ENCODE measurements at places on chromosomes 12 and 14. TPM values are rescaled to one million over a fixed set of nuclear protein-coding genes. Genes with fewer than 3 reads are reported as not detected.

DNA sequence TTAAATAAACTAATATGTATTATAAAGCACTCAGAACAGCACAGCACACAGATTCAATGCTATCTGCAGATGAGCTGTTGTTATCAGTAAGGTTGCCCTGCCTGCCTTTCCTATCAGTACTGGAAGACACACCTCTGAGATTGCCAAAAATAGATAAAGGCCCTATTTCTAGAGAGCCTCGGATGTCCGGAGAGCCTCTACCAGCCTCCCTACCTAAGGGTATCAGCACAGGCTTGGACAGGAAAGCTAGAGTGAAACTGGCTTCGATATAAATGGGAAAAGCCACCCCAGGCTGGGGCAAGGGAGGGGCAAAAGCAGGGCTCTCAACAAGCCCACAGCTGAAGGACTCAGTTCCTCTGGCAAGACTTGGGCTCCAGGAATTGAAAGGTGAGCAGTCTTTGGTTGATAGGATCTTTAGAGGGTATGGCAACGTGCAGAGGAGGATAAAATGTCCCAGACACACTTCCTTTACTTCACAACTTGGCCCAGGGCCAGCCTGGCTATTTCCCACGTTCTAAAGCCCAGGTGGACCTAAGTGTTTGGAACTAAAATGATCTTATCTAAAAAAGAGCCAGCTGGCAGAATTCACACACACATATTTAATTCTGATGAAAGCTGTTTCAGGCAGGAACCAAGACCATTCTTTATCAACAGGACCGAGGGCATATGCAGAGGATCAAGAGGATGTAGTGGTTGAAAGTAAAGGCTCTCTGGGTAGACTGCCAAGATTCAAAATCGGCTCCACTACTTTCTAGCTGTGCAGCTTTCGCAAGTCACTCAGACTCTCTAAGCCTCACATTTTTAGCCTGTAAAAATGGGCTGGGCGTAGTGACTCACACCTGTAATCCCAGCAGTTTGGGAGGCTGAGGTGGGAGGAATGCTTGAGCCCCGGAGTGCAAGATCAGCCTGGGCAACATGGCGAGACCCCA is 37.8 kb upstream of the ITPR2 start:
- DNase-seq, result no peak

- no peak for DNase-seq
Measured at GRCh38 chr12:6925239-6925539, 2.6 kb upstream of the ATN1 start.

GRCh38 chr14:93173943-93174395 is 10.7 kb downstream of the MOAP1 start:
- no peak for DNase-seq

DNA sequence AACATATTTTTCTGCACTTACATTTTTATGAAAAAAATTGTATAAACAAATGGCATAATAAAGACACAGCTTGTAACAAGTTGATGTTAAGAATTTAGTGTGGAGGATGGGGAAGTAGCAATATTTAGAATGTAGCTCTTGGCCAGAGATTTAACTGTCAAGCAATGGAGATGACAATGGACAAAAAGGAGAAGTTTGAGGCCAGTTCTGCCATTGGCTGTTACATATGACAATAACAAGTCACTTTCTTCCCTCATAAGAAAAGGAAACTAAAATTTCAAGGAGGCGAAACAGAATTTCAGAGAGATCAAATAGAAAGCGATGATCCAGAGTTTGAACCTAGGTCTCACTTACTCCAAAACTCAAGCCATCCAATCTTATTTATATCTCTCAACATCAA is 122.8 kb upstream of the CCDC175 start:
- no peak for DNase-seq

DNA sequence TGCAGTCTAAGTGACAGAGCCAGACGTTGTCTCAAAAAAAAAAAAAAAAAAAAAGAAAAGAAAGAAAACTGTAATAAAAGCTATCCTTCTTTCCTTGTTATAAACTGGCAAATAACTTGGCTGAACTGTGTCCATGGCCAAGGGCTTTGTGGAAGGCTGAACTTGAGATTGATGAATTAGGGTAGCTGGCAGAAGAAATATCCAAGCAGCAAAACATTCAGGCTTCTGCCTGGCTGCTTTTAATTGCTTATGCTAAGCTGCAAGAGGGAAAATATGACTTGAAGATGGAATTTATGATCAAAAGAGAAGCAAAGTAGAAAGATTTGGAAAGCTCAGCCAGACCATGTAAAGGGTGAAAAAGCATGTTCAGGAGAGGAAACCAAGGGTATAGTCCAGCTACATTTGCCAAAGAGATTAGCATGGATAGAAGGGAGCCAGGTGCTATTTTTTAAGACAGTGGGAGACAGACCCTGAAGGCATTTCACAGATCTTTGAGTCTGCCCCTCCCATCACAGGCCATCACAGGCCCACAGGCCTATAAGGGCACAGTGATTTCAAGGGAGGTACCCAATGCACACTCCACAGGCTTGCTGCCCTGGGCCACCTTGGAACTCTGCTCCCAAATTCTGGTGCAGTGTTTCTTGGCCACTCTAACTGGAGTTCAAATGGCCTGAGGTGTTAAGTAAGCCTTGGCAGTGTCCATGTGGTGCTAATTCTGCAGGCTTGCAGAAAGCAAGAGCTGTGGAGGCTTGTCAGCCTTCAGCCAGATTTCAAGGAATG is 226.0 kb downstream of the AEBP2 start:
- no peak for DNase-seq

DNA sequence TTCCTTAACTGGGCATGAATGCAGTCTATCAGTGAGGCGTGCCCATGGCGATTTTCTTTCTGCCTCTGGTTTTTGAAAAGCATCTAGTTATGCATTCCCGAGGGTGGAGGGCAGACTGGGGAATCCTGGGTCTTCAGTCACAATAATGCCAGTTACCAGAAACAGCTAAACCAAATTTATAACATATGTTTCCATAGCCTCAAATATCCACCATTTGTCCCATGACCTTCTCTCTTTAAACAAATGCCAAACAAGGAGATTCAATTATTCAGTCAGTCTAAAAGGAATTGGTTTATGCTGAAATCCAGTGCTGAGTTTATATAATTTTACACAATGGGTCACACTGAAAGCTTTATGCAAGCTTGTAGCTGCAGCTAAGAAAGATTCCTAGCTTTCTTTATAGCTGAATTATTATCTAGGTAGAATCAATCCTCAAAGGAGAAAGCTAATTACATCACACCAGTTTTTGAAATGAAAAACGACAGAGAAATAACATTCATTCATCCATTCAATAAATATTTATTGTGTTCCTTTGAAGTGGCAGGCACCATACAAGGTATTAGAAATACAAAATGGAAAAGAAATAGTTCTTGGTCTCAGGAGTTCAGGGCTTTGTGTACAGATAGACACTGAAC is 131.3 kb upstream of the RAP1B start:
- DNase-seq, result no peak

DNA sequence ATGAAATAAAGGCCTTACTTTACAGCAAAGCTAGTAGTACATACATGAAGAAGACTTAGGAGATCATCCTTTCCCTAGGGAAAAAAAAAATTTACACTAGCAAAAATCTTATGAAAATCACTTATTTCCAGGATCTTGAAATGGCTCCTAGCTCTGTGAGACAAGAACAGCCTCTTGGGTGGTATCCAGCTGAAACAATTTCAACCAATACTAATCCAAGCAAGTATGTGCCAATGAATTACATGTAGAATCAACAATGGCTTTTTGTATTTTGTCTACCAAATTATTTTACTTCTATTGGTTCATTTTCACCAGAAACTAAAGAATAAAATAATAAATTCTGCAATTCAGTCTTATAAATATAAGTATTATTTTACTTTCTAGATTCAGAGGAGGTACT is 2.7 kb upstream of the SLCO1A2 start:
- no peak for DNase-seq

- no peak for DNase-seq
Measured at GRCh38 chr14:74861734-74862090, 14.2 kb downstream of the PROX2 start.

DNA sequence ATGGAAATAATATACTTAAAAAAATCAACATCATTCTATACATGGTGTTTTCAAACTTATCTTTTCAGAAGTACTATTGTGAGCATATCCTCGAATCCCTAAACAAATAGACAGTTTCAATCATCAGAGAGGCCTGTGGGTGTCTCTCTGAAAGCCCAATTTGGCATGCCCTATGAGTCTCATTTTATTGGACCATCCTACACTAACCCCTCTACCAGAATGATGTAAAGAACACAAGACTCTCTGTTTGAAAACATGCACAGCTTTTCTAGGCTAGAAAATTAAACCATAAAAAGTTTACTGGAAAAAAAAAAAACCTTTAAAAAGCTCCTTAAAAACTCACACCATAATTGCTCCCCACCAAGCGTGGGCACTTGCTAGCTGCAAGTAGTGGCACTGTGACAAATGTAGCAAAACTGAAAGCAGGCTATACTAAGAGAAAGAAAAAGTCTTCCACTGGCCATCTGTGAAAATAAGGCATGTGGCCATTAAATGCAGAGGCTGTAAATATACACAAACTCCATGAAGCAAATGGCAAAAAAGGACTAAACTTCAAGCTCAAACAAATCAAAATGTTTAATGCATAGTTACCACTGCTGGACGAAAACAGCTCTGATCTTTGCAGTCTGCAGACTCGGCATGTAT is 394.2 kb downstream of the SOX5 start:
- DNase-seq, result no peak

- no peak for DNase-seq
Measured at GRCh38 chr12:57852620-57853500, 6.3 kb upstream of the CTDSP2 start.

DNA sequence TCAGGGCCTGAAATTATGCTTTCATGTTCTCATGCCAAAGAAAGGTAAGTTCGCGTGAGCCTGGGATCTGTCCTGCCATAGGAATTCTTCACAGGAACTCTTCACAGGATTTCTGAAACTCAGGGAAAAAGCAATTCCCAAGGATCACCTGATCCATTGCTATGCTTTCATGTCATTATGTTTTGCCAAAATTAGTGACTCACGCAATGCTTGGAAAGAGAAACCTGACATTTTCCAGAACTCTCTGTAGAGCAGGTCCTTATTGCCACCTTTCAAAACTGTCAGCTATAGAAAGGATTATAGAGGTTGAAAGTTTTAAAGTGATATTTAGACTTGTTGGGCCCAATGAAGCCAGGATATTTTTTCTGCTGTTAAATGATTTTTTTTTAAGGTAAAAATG is 6.3 kb upstream of the KCNJ8 start:
- no peak for DNase-seq

DNA sequence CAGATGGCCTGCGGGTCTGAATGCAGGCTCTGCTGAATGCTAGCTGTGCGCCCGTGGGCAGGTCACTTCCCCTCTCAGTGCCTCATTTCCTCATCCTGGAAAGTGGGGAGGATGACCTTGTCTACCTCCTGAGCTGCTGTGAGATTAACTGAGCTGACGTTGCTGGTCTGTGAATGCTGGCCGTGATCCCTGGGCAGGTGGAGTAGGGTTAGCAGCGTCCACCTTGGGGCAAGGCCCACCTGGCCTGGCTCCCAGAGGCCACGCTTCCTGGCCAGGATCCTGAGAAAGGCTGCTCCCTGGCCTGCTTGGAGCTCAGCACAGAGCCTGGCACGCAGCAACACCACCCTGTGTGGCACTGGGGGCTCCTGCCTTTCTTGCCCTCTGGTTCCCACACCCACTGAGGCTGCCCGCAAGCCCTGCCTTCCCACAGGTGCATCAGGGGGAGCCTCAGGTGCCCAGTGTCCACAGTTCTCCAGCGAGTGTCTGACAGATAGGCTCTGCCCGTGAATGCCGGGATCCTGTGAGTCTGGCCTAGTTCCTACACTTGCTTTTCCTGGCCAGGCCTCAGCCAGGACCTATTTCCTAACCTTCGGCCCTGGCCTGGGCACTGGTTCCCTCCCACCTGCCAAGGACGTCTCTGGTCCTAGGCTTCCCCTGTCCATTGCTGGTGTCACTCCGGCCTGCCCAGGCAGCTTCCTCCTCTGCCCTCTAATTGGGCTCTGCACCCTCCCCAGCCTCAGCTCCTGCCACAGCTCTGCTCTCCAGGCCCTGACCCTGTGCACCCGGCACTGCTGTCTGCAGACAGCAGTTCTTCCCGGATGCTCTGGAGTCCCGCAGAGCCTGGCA is 37.2 kb upstream of the TDRD9 start:
- DNase-seq, result no peak

- DNase-seq, result no peak
Measured at GRCh38 chr14:101227611-101228594, 324.4 kb upstream of the RTL1 start.

- DNase-seq, result no peak
Measured at GRCh38 chr14:75373616-75374015, 54.2 kb upstream of the JDP2 start.

- no peak for DNase-seq
Measured at GRCh38 chr12:131372706-131373195, 338.1 kb upstream of the SFSWAP start.

DNA sequence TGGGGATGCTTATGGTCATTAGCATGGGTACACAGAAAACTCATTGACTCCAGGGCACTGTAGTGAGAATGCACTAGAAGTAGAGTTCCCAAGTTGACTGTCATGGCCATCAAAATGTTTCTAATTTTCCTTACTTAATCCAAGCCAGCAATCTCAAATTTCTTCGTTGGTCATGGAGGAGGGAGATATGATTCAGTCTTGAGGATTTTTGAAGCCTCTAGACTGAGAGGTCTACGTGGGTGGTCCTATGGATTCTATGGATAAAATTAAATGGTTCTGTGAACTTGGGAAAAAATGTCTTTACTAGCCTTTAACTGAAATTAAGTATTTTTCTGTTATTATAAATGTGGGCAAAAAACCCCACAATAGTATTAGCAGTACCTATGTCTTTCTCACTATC is 508.5 kb downstream of the FUT8 start:
- no peak for DNase-seq

DNA sequence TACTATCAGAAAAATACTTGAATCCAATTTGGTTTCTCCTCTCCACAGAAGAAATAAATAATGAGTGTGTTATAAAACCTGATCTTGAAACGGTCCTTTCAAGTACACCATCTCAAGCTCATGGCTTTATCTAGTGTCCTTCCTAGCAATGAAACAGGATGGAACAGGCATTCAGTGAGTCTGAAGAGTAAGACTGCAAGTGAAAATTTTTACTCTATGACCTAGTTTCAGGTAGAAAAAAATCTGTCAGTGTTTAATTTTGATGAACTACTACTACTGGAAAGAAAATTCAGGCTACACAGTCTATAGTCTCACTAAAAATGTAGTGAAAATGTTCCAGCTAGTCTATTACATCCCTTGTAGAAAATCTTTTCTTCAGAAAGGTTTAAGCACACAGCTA is 7.7 kb downstream of the CBX5 start:
- DNase-seq, result no peak

- no peak for DNase-seq
Measured at GRCh38 chr14:105935384-105935783, 409.0 kb downstream of the TMEM121 start.

- no peak for DNase-seq
Measured at GRCh38 chr12:105420046-105420445, 89.6 kb downstream of the C12orf75 start.

Gene NUP107
- 156 TPM for total RNA-seq

Gene OTOGL
- not detected for total RNA-seq

Gene UBE2N
- total RNA-seq, result 164 TPM

Gene SERPINA5
- not detected for total RNA-seq

Gene MYF5
- total RNA-seq, result not detected
